ENCODE measurements at places on chromosomes 6 and 20.

- DNase-seq: no peak
Measured at GRCh38 chr6:63774961-63775360, 139.4 kb downstream of the PHF3 start.

DNA sequence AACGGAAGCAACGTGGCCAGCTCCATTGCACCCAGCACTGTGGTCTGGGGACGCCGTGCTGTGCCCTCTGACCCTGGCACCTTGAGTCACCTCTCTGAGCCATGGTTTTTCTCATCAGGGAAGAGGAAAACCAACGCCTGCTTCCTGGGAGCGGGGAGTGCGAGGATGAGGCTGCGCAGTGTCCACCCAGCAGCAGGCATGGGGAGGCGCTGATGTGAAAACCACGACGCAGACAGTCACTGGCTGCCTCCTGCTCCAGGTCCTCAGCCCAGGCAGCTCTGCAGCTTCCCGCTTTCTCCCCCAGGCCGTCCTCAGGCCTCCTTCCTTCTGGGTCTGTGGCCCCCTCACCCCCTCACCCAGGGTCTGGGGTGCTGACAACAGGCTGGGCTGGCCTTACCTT lies 14.0 kb downstream of the GATA5 start:
- no peak for DNase-seq

DNA sequence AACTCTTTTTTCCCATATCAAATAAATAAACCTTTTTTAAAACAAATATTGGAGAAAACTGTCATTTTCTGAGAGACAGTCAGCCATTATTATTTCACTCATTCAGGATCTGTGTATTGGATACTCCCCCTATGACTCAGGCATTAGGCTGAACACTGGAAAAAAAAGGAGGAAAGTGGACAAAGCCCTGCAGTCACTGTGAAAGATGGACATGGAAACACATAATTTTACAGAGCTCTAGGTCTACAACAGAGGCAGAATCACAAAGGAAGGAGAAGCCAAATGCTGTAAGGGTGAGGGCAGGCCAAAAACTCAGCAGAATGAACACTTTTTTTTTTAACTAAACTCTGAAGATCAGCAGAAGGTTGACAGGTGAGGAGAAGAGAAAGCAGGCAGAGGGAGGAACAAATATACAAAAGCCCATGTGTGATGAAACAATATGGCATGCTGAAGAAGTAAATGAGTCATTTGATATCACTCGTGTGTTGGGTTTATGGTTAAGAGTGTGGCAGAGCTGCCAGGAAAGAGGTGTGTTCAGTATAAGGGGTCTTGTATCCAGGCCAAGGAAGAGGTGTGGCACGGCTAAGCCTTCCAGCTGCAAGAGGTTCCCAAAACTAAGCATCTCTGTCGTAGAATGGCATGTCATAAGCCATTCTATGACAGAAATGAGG lies 39.1 kb downstream of the EPB41L2 start:
- peak; percentile 82 for DNase-seq

GRCh38 chr6:191487-192312 lies 100.6 kb upstream of the DUSP22 start:
- DNase-seq: no peak

GRCh38 chr20:41657655-41658054 lies 39.5 kb upstream of the CHD6 start:
- no peak for DNase-seq

All from fibroblast of pulmonary artery (primary cell).